ENCODE measurements at places on chromosomes 12 and 14.

GRCh38 chr14:90700933-90701776 lies 115.1 kb downstream of the TTC7B start:
- no peak for DNase-seq
- no peak overlapping the region for H3K4me3 ChIP-seq
- H3K36me3 ChIP-seq = no peaks in the 10 kb centered on the region
- H3K4me1 ChIP-seq = peaks cover 4% of the 10 kb centered on the region
- no peaks in the 10 kb centered on the region for H3K27me3 ChIP-seq

- peak overlapping the region; percentile 52 for H3K4me3 ChIP-seq
- peaks cover 34% of the 10 kb centered on the region for H3K4me1 ChIP-seq
- peaks cover 14% of the 10 kb centered on the region for H3K36me3 ChIP-seq
- H3K27ac ChIP-seq = peak overlapping the region; percentile 71
- H3K27me3 ChIP-seq = no peaks in the 10 kb centered on the region
- DNase-seq = peak; percentile 77
These were observed 1.4 kb downstream of the IFFO1 start for GRCh38 chr12:6554168-6555017.

- H3K36me3 ChIP-seq = no peaks in the 10 kb centered on the region
- no peak overlapping the region for H3K4me3 ChIP-seq
- H3K27me3 ChIP-seq = no peaks in the 10 kb centered on the region
- no peak for DNase-seq
These were observed 12.0 kb downstream of the MORN3 start for GRCh38 chr12:121657305-121658008.

- H3K27ac ChIP-seq = no peak overlapping the region
- peaks cover 3% of the 10 kb centered on the region for H3K4me1 ChIP-seq
- H3K36me3 ChIP-seq = peaks cover 20% of the 10 kb centered on the region
- no peaks in the 10 kb centered on the region for H3K27me3 ChIP-seq
These were observed 31.5 kb upstream of the CACNA2D4 start for GRCh38 chr12:1949771-1950470.

DNA sequence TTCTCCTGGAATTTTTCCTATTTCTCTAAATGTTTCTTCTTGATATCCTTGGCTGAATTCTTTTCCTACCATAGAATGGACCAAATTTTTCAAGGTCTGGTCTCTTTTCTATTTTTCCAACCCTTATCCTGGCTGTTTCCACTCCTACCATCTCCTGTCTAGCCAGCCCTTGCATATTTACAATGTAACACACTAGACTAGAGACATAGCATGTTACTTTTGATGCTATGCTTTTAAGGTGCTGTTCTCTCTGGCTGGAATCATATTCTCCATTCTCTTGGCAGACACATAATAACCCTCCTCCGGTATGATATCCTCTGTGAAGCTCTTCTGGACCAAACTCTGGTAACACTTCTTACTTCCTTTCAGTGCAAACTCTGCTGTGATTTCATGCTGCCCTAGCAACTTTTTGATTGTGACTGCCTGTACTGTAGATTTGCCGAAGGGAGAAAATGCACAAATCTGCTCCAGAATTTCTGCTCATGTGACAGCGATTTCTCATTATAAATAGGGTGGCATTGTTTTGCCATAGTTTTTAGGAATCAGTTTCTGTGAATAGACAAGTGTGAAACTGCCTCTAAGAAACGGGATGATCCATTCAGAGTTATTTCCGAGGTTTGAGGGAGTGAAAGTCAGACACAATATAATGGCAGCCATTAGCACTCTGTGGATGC lies 284.4 kb downstream of the MDGA2 start:
- no peak for DNase-seq
- H3K27me3 ChIP-seq = no peaks in the 10 kb centered on the region
- H3K4me1 ChIP-seq = no peaks in the 10 kb centered on the region
- no peak overlapping the region for H3K27ac ChIP-seq
- H3K4me3 ChIP-seq = no peak overlapping the region

DNA sequence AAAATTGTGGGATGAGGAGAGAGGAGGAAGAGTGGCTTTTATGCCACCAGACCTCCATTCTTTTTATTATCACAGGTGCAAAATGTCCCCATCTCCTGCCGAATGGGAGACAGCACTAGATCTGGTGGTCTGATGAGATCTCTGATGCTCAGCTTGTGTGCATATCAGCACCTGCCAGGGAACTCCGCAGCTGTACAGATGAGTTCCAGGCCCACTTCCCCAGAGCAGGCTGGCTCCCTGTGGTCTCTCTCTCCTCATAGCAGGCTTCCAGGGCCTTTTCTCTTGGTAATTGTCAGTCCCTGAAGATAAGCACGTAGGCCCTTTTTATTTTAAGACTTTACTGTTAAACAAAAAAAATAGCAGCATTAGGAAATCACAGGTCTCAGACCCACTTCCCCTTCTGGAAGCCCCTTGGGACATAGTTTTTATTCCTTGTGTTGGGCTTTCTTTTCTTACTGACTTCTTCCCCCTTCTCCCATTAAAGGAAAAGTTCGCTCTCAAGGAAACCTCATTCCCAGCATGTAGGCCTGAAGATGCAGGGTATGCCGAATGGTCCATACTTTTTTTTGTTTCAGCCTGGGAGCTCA lies 4.5 kb upstream of the TBC1D30 start:
- peaks cover 2% of the 10 kb centered on the region for H3K4me1 ChIP-seq
- peaks cover 8% of the 10 kb centered on the region for H3K27me3 ChIP-seq
- no peak overlapping the region for H3K27ac ChIP-seq
- no peak for DNase-seq
- no peaks in the 10 kb centered on the region for H3K36me3 ChIP-seq

GRCh38 chr12:110555577-110556406 lies 27.3 kb downstream of the PPTC7 start:
- no peaks in the 10 kb centered on the region for H3K27me3 ChIP-seq
- H3K27ac ChIP-seq = peak overlapping the region; percentile 24
- H3K4me1 ChIP-seq = peaks cover 13% of the 10 kb centered on the region
- H3K36me3 ChIP-seq = no peaks in the 10 kb centered on the region
- peak overlapping the region; percentile 10 for H3K4me3 ChIP-seq

Data from fibroblast of lung (primary cell).